ENCODE measurements at places on chromosomes 1 and 21. TPM values are rescaled to one million over a fixed set of nuclear protein-coding genes. Genes with fewer than 3 reads are reported as not detected.

DNA sequence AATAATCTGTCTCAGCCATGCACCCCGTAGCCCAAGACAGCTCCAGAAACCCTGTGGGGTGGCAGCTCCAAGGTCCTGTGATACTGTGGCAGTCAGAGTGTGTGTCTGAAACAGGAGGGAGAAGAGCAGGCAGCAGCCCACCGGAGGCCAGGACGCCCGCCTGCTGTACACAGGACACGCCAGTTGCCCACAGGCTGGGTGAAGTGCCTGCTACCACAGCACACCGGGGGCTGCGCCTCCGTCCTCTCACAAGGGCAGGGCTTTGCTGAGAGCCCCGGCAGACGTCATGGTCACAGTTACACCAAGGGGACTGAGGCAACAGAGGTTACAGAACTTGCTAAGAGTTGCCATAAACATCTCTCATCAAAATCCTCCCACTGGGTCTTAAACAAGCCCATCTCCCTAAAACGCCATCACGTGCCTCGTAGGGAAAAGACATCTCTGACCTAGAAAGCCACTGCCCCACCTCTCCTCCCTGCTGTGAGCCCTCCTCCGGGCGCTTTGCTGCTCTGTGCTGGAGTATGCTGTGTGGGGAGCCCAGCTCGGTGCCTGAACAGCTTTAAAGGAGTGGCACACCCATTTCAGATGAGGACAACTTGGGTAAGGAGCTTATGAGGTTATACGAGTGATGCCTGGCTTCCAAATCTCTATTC is 5.3 kb downstream of the C1orf174 start:
- H3K4me3 ChIP-seq: no peak overlapping the region
- H3K27me3 ChIP-seq: no peaks in the 10 kb centered on the region
- peaks cover 23% of the 10 kb centered on the region for H3K36me3 ChIP-seq

- peaks cover 26% of the 10 kb centered on the region for H3K4me1 ChIP-seq
- no peaks in the 10 kb centered on the region for H3K27me3 ChIP-seq
- no peak overlapping the region for H3K4me3 ChIP-seq
- peak overlapping the region; percentile 63 for H3K27ac ChIP-seq
Observed at GRCh38 chr1:16165073-16165364, 9.2 kb upstream of the EPHA2 start.

Gene SPRR2F
- total RNA-seq: 2.5 TPM

Gene PTPRU
- total RNA-seq: 37.3 TPM

GRCh38 chr1:55965981-55966461 is 613.3 kb downstream of the PLPP3 start:
- H3K27ac ChIP-seq: peak overlapping the region; percentile 60
- H3K4me3 ChIP-seq: no peak overlapping the region
- H3K36me3 ChIP-seq: no peaks in the 10 kb centered on the region
- peaks cover 16% of the 10 kb centered on the region for H3K4me1 ChIP-seq
- DNase-seq: no peak
- no peaks in the 10 kb centered on the region for H3K27me3 ChIP-seq

Gene SYT11
- total RNA-seq: 20.9 TPM

All from vagina (tissue), 2 donors.